Right renal cortex interstitium (tissue), 3 donors: ENCODE measurements at places on chromosomes 2 and 18. TPM values are rescaled to one million over a fixed set of nuclear protein-coding genes. Genes with fewer than 3 reads are reported as not detected.

DNA sequence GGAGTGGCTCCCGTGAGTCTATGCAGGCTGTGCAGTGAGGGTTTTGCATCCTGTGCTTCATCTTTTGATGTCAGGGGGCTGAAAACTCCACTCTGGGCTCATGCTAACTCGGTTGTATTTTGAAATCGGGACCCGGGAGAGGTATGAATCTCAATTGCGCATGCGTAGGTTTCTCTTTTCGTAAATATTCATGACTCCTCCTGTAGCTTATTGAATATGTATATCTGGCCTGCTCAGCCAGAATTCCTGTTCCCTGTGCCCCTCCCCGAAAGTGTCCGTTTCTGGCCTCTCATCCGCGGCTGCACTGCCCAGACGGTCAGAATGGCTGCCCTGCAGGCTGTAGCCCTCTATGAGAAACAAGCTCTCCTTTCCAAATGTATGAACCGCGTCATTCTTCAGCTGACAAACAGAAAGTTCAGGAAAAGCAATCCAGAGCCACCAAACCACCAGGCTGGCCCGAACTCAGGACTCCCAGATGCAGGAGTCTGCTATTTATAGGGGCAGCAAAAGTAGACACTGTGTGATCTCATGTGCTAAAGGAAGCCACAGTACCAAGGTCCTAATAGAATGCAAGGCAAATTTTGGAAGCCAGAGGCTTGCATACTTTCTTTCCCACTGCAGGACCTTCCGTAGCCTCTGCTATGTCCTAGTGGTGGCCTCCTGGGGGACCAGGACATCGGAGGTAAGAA, 41.7 kb downstream of the AKAIN1 start:
- DNase-seq: no peak

DNA sequence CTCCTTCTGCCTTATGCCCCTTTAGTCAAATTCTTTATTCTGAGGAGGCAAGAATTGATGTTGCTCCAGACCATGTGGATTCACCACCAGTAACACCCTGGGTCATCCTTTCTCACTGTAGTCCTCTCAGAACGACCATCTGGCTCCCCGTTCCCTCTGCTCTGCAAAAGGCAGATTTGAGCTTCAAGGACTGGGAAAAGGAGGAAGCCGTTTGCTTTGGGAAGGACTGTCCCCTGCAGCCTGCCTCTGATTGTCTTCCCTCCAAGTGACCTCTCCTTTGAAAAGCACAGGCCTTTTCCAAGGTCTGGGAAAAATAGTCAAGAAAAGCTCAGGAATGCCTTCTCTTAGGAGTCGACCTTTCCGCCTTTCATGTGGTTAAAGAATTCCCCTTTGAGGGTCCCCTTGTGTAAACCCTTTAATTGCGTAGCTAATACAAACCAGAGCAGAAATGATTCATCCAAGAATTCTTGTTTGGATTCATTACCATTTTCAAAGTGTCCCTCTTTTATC, 130.1 kb upstream of the COPS8 start:
- DNase-seq: no peak

Gene STK11IP
- polyA plus RNA-seq: 18.9 TPM

DNA sequence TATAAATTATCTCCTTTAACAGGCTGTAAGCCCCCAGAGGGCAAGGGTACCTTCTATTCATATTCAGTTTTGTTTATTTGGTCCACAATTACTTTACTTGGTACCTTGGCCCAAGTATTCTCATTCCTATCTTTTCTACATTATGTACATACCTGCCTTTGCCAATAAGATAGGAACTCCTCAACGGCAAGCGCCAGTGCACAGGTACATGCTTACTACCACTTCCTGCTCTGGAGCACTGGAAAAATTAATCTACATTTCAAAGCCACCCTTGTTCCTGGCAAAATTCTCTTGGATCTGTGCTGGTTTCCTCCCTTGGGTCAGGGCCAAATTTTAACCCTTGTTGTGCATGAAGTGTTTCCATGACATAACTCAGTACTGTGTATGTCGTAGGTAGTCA, 34.3 kb upstream of the LMAN1 start:
- no peak for DNase-seq

- DNase-seq: no peak
Observed at GRCh38 chr2:150480241-150480640, 7.2 kb downstream of the RND3 start.

DNA sequence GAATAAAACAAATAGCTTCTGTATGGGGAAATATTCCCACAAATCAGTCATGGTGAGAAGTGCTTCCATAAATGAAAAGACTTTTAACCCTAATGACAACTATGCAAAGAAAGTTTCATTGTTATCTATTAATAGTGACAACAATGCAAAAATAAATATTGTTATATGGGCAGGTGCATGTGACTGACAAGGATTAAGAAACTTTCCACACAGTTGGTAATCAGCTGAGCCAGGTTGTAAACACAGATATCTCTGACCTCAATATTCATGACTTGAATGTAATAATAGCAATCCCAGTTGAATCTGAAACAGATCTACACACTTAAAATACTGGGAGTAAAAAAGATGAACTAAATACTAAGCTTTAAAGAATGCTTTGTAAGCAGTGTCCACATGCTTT, 517.0 kb upstream of the SOX11 start:
- no peak for DNase-seq

- DNase-seq: no peak
Observed at GRCh38 chr2:65728477-65729180, 296.2 kb upstream of the SPRED2 start.

- no peak for DNase-seq
Observed at GRCh38 chr2:121234791-121235190, 50.2 kb downstream of the TFCP2L1 start.

Gene GCG
- not detected for polyA plus RNA-seq

GRCh38 chr18:6004119-6004518, 108.8 kb upstream of the TMEM200C start:
- DNase-seq: no peak

GRCh38 chr2:72973566-72974435, 56.5 kb downstream of the EMX1 start:
- DNase-seq: no peak

Gene KCNG3
- 0.92 TPM for polyA plus RNA-seq

GRCh38 chr2:148888003-148888501, 13.0 kb downstream of the KIF5C start:
- DNase-seq: no peak

GRCh38 chr2:169693360-169693759, 845 bp downstream of the CFAP210 start:
- DNase-seq: peak; percentile 10

GRCh38 chr2:71995067-71995665, 152.5 kb downstream of the CYP26B1 start:
- no peak for DNase-seq

GRCh38 chr18:59211629-59212028, 8.3 kb upstream of the GRP start:
- no peak for DNase-seq

DNA sequence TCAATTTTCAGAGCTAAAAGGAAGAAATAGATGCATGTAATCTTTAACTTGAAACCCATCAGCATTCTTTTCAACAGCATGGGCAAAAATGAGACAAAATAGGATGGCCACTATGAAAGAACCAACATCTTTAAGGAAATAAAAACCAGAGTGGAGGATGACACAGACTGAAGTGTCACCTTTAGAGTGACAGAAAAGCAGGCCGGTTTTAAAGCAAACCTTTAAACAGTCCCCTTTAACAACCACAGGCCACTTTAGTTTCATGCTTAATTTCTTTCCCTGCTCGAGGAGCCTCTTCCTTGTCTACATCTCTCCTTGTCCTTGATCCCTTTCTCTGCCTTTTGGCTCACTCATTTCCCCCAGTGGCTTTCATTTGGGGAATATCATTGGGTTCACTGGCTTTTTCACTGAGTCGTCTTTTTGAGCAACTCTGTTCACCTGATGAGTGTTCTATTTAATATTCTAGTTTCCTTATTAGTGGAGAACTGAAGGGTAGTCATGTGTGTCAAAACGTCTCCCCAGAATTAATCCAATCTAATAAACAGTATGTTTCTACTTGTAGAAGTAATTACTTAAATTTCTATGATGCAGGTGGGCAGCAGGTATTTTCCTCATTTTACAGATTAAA, 72.5 kb downstream of the DOCK10 start:
- no peak for DNase-seq

DNA sequence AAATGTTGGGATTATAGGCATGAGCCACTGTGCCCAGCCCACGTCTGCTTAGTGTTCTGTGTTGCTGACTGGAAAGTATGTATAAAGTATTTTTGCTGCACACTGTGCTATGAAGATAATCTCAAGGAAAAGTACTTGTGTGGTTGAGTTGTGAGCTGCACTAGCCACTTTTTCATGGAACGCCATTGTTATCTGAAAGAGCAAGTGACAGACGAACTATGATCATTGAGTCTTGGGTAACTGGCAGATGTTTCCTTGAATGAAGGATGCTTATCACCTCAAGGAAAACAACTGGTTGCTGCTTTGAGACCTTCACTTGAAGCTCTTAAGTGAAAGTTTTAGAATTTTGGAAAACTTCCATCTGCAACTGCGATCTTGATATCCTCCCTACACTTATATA, 82.2 kb upstream of the KCTD1 start:
- DNase-seq: no peak

DNA sequence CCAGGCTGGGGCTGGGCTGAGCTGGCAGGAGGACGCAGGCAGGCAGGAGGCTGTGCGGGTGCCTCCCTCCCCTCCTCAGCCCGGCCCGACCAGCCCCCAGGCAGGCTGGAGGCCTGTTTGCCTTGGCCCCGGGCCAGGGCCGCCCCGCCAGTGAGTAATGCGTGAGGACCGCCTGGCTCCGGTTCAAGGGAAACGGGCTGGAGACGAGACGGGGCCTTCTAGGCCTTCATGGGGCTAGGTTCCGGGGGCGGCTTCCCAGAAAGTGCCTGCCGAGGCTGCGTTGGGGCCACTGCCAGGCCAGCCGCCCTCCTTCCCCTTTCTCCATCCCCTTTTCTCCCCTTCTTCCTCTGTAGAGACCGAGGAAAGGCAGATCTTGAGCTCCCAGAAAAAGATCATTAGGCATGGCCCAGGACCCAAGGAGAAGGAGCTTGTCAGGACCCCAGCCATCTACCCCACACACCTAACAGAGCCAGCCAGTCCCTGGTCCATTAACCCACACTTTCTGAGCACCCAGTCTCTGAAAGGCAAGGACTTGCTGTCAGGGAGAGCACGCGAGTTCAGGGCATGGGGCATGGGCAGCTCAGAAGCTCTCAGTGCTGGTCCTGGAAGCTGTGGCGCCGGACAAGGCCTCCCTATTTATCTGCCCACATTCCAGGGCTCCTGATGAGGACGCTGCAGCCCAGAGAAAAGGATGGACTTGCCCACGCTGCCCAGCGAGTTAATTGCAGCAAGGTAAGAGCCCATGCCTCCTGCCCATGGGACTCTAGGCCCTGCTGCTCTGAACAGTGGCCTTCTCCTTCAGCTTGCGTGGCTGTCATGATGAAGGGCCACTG, 48.5 kb downstream of the SMAD7 start:
- peak; percentile 83 for DNase-seq

DNA sequence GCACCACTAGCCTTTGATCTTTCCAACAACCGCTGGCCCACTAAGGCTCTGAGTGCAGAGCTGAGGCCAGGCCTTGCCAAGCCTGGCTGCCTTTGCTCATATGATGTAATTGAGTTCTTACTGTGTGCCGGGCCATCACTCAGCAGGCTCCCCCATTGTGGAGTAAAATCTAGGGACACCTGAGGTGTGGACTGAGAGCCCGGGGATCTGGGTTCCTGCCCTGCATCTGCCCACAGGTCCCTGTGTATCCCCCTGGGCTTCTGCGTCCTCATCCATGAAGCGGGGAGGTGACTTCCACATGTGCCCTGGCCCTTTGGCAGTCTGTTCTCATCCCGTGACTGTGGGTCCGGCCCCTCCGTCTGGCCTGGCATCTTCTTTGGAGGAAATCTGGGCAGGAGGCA, 33.8 kb downstream of the GREB1 start:
- no peak for DNase-seq

- no peak for DNase-seq
Observed at GRCh38 chr2:16943279-16943958, 277.8 kb upstream of the CYRIA start.

DNA sequence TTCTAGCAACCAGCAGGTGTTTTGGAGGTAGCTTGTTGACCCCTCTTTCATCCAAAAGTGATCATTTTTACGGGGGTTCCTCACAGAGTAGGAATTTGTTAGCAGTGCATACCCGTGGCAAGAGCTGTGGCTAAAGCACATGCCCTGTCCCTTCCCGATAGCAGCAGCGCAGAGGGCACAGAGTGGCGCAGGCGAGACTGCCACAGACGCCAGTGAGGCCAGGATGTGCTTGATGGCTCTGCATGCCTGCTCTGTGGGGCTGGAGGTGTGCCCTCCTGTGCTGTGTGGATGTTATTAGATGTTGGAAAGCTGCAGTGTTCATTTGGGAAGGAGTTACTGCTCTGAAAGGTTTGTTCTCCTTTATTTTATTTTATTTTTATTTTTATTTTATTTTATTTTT, 153.6 kb downstream of the FAM210A start:
- DNase-seq: no peak

DNA sequence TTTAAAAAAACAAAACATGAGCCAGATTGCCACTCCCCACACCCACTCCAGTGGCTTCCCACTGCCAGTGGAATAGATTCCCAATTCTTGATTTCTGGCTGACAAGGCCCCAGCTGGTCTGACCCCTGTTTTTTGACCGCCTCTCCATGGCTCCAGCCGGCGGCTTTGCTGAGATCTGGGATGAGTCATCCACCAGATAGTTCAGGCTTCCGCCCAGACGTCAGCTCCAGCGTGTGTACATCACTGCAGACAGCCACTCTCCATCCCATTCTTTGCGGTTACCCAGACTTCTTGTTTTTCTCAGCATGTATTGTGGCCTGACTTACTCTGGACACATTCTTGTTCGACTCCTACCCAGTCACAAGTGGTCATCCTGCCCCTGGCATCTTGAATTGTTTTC, 227.9 kb downstream of the GBX2 start:
- DNase-seq: no peak
